Activated naive CD4-positive, alpha-beta T cell (primary cell): ENCODE measurements at places on chromosomes 11 and 22.
A peak's percentile ranks its signal among the peaks of the same experiment; 100 is the strongest.

DNA sequence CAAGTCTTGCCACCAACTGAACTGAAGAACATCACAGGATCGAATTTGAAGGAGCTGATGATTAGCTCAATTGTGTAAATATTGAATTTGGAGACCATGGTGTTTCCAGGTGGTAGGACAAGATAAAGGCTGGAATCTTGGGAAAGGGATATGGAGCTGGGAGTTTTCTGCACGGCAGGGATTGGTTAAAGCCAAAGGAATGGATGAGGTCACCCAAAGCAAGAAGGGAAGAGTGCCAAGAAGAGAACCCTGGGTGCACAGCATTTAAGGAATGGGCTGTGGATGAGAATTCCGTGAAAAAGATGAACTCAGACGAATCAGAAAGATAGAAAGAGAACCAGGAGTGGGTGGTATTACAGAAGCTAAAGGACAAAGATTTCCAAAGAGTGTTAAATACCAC is 29.4 kb upstream of the RRAS2 start:
- no peak for DNase-seq

- DNase-seq, result no peak
Observed at GRCh38 chr11:107570015-107570414, 4.5 kb upstream of the ALKBH8 start.

GRCh38 chr11:35304386-35304775 is 115.0 kb downstream of the SLC1A2 start:
- no peak for DNase-seq

DNA sequence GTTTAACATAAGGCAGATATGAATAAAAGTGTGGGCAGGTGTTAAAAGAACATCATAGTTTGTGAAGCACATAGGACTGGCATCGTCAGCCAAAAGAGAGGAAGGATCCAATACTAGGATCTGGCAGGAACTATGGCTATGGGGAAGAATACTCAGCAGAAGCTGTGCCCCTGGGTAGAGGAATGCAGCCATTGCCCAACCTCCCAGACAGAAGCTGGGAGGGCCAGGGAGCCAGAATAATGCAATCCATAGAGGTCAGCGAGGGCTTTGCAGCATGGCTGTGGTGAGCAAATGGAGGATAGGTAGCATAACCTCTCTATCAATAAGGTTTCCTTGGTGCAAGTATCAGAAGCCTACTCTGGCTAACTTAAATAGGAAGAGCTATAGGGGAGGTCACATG is 11.7 kb upstream of the CSTF3 start:
- no peak for DNase-seq

DNA sequence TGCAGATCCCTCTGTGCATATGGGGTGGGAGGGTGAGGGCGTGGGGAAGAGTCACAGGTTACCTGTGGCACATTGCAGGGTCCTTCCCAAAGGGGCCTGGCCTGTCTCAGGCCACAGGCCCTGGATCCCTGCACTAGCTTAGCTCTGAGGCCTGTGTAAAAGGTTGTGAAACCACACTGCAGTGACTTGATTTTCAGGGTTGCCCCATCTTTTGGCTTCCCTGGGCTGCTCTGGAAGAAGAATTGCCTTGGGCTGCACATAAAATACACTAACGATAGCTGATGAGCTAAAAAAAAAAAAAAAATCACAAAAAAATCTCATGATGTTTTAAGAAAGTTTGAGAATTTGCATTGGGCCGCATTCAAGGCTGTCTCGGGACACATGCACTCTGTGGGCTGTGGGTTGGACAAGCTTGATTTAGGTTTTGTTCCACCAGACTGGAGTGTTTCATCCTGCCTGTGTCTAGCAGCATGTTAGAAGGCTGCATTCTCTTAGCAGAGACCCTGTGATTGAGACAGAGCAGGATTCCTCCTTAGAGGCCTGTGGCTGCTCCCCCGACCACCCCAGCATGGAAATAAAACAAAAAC is 35.9 kb upstream of the TREH start:
- DNase-seq, result no peak

DNA sequence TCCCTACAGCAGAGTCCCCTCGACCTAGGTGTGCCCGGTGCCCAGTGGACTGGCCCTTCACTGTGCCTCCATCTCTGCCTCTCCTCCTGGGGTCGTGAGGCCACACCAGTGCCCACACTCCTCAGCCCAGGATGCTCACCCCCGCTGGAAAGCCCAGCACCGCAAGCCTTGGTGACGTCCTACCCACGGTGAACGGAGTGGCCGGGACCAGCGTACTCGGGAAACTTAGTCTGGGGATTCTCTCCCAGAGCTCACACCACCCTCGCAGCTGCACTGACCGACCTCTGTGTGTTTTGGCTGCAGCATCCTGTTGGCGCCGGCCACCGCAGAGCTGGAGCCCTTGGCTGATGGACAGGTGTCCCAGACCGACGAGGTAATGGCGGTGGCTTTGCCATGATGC is 35.5 kb upstream of the KRTAP5-7 start:
- DNase-seq, result no peak

DNA sequence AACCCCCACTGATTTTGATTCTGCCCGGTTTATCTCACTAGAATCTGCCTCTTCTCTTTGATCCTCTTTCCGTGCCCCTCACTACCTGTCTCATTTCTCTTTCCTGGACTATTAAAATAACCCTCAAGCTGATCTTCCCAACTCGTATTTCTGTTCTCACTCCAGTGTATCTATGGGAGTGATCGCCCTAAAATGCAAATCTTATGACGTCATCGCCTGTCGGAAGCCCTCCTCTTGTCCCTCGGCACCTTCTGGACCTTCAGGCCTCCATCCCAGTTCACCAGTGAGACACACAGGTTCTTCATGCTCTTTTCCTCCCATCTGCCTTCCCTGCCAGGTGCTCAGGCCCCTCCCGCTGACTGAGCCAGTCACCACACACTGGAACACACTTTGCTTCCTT is 234.5 kb upstream of the TBCEL start:
- no peak for DNase-seq

- DNase-seq, result no peak
Observed at GRCh38 chr22:36026741-36027140, 1.9 kb downstream of the RBFOX2 start.

GRCh38 chr22:22538226-22538989 is 18.3 kb upstream of the ZNF280A start:
- no peak for DNase-seq

DNA sequence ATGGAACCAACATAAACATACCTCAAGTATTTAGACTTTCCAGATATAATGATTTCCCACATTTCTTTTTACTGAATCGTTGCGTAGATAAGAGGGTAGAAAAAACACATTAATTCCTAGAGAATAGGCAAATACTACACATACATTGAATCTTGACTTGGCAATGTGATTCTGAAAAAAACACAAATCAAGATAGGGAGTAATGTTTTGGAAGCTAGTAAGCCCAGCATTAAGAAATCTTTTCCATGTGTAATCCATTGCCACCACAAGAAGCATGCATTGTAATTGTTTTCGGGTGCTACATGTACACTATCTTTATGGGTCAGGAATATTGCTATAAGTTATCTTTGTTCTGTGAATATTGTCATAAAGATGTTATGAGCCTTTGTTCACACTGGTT is 269.8 kb upstream of the PDGFD start:
- DNase-seq, result no peak

DNA sequence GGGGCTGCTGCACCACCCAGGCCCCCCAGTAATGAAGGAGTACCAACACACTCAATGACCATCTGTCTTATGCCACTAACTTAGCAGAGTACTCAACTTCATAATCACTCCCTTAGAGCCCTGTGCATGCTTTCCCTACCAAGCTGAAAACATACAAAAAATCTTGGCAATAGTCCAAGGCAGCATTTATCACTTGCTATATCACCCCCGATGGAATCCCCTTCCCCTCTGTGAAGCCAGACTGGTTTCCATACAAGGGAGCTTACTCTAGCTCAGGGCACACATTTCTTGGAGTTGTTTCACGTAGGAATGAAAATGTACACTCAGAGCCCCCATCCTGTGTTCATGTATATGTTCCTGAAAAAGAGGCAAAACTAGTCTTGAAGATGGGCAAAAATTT is 301.3 kb upstream of the TENM4 start:
- DNase-seq, result no peak

DNA sequence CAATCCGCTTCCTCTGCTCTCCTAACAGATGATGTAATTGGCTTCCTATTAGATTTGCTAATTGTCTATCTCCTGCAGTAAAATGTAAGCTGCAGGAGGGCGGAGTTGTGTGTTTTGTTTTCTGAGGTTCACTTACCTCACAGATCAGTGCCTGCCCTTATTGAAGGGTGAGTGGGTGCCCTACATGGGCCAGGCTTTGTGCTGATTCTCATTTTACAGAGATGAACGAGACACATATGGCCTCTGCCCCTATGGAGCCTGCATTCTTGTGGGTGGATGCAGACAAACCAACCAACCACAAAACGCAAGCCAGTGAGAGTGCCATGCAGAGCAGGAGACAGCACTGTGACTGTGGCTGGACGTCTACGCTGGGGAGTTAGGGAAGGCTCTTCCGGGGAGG is 9.9 kb downstream of the TESMIN start:
- no peak for DNase-seq

DNA sequence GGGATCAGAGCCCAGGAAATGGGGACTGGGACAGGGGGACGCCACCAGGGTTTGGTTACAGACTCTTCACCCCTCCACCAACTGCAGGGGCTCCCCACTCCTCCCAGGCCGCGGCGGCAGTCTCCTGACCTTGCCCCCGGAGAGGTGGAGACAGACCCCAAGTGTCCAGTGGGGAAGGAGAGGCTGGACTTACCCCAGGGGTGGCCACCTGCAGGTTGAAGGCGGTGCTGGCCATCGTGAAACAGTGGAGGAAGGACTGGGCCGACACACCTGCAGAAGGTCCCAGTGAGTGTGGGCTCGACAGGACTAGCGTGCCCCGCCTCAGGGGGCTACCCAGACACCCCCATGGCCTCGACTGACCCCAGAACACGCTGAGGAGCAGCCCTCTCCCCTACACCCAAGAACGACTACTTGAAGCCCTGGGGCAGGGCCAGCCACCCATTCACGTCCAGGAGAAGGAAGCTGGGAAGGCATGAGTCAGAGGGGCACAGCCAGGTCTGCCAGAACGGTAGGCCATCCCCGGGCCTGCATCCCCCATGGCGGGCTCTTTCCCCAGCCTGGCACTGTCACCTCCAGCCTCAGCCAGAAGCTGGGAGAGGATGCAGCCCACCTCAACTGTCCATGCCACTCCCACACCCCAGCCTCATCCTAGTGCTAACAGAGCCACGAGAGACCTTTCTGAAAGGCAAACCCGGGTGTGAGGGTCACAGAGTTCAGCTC is 2.3 kb downstream of the GATD1 start:
- no peak for DNase-seq

- DNase-seq, result no peak
Observed at GRCh38 chr22:49704345-49705215, 123.1 kb downstream of the BRD1 start.

DNA sequence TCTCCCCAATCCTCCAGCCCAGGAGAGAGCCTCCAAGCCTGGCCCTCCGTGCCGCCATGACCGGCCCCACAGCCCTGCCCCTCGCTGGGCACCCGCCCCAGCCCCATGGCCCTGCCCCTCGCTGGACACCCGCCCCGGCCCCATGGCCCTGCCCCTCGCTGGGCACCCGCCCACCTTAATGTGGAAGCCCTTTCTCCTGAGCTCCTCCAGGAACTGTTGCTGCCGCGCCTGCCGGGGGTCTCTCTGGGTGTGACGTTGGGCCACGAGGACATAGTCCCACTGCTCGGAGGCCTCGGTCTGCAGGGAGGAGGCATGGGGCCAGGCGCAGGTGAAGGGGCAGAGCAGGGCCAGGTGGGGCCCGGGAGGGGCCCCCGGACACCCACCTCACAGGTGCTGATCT is 8.2 kb downstream of the ANO9 start:
- no peak for DNase-seq

DNA sequence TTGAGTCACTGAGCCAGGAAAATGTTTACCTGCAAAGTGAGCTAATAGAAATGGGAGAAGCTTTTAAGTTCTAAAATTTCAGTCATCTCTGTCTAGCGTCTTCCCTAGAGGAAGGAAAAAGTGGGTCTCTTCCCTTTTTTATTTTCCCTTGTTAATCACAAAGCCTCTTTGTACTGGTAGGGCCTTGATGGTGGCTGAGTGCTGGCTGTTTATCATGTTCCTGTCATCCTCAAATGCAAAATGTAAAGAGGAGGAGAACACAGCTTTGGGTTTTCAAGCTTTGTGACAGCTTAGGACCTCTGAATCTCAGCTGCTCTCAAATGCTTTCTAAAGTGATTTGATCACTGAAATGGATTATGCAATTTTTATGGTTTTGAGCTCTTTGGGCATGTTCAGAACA is 222.0 kb downstream of the TMEM135 start:
- no peak for DNase-seq

- DNase-seq, result peak; percentile 58
Observed at GRCh38 chr11:64340671-64341335, 799 bp downstream of the CCDC88B start.

DNA sequence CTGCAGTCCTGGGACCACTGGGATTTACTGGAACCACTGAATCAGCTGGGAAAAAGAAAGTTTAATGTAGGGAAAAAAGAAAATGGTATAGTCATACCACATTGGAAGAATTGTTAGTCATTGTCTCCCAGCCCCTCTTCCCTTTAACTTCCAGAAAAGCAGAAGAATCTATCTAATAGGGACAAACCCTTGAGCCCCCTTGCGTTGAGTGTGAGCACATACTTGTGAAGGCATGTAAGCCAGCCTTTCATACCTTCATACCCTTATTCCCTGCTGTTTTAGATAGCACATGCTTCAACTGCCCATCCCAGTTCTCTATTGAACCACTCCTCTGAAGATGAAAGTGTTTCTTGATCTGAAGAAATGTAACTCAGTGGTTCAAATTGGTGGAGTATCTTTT is 6.6 kb downstream of the TREH start:
- no peak for DNase-seq

DNA sequence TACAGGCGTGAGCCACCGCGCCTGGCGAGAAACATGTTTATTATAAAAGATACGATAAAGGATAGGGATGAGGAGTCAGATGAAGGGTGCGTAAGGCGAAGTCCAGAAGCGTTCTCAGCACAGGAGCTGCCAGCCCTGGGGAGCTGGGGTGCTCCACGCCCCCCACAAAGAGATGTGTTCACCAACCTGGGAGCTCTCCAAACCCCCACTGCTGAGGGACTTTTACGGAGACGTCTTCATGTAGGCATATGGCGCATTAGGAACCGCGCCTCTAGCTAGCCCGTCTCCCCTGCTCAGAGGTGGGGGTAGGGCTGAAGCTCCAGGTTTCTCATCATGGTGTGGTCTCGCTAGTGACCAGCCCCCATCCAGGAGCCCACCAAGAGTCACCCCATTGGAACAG is 8.4 kb upstream of the ZBED4 start:
- no peak for DNase-seq

- DNase-seq, result no peak
Observed at GRCh38 chr22:41638748-41639147, 17.7 kb downstream of the XRCC6 start.

GRCh38 chr22:38136607-38137006 is 26.1 kb upstream of the BAIAP2L2 start:
- no peak for DNase-seq

GRCh38 chr11:95363164-95363563 is 132.2 kb upstream of the SESN3 start:
- no peak for DNase-seq
